Activated T-helper 9 cell treated with anti-CD3 and anti-CD28 coated beads, Interleukin-2, amount 50 U/mL, for 16 hours (primary cell): ENCODE measurements at places on chromosomes 13 and 19.

DNA sequence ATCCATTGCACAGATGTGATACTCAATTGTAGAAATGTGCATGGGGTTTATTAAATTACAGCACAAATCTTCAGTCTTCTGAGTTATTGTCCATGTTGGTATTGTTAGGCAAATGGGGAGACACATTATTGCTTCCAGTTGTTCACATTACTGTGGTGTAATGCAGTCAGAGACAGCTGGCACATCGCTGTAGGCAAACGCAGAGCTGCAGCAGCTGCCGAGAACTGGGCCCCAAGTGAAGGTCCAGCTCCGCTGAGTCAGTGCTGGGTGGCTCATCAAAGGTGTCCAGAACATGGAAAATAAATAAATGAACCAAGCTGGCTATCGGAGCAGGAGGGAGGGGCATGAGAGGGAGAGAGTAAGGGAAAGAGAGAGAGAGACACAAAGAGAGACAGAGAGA is 299.1 kb upstream of the OBI1 start:
- no peak for DNase-seq

DNA sequence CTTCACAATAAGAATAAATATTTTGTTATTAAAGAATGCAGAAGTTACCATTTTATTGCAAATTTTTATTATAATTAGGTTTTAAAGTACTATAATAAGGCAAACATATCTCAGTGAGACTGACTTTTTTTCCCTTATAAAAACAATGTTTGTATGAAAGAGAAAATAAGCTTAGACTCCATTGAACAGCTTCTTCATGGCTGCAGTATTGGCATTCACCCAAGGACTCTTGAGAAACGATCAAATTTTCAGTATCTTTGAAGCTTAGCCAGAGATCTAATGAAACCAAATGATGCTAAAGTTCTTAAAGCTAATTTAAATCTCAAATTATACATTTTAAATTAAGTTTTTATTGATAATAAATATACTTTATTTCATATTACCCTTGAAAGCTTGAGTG is 128.3 kb downstream of the GGACT start:
- DNase-seq: no peak

DNA sequence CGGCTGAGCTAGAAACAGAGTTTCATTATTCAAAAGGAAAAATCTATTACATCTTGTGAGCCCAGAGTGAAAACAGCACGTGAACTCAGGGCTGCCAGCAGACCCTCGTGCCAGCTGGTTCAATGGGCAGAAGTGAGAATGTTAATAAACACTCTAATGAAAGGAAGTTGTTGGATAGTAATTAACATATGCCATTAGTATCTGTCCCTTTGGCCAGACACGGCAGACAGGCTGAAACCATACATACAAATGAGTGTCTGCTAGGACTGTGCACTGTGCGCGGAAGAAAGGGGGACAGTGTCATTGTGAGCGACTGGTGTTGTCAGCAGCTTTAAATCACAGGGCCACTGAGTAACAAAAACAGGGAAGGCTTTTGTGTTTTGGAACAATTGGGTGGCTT is 121.9 kb upstream of the TSC22D1 start:
- no peak for DNase-seq

GRCh38 chr19:32231020-32231419 is 114.4 kb upstream of the ZNF507 start:
- no peak for DNase-seq

- DNase-seq: no peak
Observed at GRCh38 chr13:64362564-64362963, 2867.6 kb downstream of the PCDH9 start.

GRCh38 chr13:86569974-86570373 is 770.8 kb upstream of the SLITRK6 start:
- DNase-seq: no peak

DNA sequence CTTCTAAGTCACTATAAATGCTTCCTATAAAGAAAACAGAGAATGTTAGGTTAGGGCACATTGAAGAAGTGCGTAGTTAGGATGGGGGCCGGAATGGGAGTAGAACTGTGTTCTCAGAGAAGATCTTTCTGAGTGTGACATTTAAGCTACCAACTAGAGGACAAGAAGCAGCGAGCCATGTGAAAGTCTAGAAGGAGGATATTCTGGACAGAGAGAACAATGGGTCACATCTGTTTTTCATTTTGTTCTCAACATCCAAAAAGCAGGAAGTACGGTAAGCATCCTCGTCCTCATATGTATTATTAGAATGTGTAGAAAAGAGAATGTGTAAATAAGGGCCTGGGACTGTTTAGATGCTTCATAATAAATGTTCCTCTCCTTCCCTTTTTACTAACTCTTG is 44.5 kb upstream of the PARP4 start:
- DNase-seq: no peak

GRCh38 chr19:48739404-48740163 is 826 bp downstream of the RASIP1 start:
- DNase-seq: no peak

- DNase-seq: no peak
Observed at GRCh38 chr13:75666646-75667351, 30.7 kb downstream of the LMO7 start.

DNA sequence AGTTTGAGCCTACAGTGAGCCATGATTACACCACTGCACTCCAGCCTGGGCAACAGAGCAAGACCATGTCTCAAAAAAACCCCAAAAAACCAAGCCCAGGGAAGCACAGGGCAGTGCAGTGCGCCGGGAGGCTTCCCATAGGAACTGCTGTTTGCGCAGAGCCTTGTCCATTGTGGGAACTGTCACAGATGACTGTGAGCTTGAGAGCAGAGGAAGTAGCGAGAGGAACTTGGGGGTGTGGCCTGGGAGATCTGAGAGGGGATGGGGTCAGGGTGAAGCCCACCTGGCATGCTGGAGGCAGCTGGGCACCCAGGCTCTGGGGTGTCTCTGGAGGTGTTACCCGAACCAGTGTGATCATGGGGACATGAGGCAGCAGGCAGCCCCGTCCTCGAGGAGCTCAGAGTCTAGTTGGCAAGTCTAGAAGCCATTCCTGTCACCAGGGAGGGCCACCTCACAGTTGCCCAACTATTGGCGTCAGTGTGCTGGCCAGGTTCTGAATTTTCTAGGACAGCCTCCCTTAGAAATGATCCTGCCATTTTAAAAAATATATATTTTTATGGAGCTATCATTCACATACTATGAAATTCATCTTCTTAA is 10.4 kb downstream of the KDM4B start:
- no peak for DNase-seq

- DNase-seq: peak; percentile 46
Observed at GRCh38 chr19:15331419-15332310, 674 bp downstream of the BRD4 start.

DNA sequence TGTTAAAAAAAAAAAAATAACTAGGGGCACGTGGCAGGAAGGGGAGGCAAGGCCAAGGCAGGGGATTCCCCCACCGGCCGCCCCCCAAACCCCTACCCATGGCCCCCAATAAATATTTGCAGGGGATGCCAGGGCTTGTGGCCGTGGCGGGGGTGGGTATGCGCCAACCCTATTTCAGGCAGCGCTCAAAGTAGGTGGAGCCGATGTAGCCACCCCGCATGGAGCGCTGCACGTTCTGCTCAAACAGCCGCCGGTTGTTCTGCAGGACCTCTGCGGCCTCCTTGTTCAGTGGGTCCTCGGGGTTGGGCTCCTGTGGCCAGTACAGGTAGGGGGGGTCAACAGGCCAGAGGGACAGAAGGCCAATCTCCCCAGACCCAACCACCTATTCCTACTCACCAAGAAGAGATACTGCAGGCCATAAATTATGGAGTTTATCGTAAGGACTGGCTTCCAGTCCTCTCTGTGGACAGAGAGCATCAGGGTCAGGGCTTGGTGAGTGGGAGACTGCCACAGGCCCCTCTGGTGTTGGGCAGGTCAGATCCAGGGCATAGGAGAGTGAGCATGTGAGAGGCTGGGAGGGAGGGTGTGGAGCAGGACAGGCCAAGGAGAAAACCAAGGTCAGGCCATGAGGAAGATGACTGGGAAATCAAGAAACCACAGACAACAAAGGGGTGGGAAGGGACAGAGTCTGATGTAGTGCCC is 1.2 kb upstream of the CHMP2A start:
- DNase-seq: no peak

DNA sequence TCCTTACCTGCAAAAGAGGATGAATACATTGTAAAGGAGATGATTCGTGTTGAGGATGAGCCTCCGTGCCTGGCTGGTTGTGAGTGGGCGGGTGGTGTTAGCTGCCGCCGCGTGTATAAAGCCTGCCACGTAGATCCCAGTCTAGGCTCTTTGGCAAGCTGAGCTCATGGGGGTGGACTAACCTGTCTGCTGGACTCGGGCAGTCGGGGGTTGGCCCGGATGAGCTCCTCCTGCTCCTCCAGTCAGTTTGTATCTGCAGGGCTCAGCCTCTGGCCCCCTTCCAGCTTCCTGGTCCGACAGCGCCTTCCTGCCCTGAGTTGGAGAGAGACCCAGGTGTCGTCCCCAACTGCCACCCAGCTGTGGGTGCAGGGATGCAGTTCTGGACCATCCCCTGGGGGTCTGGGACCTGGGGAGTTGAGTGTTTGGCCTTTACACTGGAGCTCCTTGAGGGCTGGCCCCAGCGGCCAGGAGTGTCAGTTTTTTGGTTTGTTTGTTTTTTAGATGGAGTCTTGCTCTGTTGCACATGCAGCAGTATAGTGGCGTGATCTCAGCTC is 20.9 kb downstream of the TECR start:
- no peak for DNase-seq

DNA sequence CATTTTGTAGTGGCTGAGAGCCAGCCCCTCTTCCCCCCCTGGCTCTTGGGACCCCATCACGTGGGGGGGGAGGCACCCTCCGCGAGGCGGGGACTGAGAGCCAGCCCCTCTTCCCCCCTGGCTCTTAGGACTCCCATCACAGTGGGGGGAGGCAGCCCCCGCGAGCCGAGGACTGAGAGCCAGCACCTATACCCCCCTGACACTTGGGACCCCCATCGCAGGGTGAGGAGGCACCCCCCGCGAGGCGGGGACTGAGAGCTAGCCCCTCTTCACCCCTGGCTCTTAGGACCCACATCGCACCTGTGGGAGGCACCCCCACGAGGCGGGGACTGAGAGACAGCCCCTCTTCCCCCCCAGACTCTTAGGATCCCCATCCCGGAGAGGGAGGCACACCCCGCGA is 2426.5 kb upstream of the PCDH20 start:
- DNase-seq: no peak

DNA sequence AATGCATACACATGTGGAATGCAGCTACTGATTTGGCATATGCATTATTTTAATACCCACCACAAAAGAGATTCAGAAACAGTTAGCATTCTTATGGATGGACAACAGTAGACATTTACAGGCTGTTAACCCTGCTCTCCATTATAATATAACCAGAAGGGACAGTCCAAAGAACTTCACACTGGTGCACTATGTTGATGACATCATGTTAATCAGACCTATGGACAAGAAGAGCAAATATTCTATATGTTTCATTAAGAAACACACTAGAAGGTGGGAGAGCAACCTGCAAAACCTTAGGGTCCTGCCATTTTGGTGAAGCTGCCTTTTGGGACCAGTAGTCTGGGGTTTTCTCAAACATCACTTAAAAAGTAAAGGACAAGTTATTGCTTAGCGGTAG is 701.3 kb downstream of the UQCRFS1 start:
- DNase-seq: no peak

- DNase-seq: no peak
Observed at GRCh38 chr13:38417727-38418126, 68.1 kb downstream of the UFM1 start.

DNA sequence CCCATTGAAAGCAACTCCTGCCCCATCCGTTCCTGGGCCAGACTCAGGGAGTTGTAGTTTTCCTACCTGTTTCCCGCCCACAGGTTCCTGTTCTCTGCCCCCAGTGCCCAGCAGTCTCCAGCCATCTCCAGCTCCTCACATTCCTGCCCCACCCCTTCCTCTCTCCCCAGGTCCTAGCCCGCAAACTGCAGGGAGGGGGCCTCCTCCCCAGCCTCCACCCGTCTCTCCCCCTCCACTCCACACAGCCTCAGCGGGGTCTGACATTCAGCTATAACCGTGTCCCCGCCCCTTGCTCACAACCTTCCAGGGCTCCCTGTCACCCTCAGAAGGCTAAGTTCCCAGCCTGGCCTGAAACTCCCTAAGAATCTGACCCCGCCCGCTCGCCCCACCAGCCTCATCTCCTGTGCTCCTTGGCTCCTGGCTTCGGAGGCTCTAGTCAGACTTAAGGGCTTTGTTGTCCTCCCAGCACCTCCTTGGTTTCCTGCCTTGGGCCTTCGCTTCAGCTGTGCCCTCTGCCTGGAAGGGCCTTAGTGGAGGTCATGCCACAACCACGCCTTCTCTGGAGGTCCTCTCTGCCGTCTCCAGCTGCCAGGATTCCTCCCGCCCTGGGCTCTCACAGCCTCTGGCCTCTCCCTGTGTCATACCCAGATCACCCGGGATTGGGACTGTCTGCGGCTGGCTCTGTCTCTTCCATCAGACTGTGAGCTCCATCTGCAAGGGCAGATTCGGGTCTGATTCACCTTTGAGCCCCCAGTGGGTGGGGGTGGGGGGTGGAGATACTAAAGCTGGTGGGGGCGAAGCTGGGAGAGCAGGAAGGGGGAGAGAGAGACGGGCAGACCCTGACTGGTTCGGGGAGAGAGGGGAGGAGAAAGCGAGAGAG is 5.1 kb upstream of the SPACA6 start:
- DNase-seq: no peak

DNA sequence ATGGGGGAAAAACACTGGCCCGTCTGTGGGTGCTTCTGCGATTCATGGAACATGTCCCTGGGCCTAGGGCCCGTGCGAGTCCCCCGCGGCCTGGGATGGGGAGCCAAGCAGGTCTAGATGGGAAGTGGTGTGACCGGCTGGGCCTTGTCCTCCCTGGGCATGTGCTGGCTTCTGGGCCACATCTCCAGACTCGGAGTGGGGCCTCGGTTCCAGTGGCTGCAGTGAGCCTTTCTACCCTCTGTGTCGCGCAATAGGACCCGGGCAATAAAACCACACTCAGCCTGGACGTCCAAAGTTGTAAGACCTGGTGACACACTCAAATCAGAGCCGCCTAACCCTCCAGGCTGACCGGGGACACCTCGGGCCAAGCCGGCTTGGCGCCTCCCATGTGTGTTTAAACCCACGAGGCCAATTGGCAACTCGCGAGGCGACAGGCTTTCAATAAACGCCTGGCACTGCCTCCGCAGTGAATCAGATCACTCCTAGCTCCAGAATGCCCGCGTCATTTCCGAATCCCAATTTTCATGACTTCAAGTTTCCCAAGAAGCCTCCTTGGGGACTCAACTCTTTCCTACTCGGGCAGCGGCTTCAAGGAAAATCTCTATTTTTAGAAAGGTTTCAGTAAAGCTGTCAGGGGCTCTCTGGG is 57.3 kb downstream of the KLF2 start:
- no peak for DNase-seq

- DNase-seq: no peak
Observed at GRCh38 chr13:22549126-22549525, 631.7 kb upstream of the SGCG start.

DNA sequence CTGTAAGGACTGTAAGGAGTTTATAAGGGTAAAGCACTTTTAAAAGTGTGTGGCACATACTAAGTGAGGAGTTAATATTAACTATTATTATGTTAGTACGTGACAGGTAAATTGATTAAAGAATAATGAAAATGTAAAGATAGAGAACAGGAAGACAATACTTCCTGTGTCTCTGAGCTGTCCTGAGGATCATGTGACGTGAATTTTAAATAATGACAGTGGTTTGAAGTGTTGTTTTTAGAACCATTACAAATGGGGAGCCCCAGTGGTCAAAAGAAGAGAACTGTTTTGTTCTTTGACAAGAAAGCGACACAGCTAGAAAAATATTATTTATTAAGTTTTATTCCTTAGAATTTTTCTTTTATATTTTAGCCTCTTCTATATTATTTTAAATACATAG is 241.2 kb upstream of the STARD13 start:
- no peak for DNase-seq
